ENCODE measurements at places on chromosomes 13 and 19. TPM values are rescaled to one million over a fixed set of nuclear protein-coding genes. Genes with fewer than 3 reads are reported as not detected.

- H3K4me1 ChIP-seq, result peaks cover 23% of the 10 kb centered on the region
- no peaks in the 10 kb centered on the region for H3K27me3 ChIP-seq
- H3K27ac ChIP-seq, result peak overlapping the region; percentile 83
- H3K4me3 ChIP-seq, result peak overlapping the region; percentile 46
- no peaks in the 10 kb centered on the region for H3K36me3 ChIP-seq
- no peak for DNase-seq
Observed at GRCh38 chr13:74325106-74325505, 190.9 kb upstream of the KLF12 start.

DNA sequence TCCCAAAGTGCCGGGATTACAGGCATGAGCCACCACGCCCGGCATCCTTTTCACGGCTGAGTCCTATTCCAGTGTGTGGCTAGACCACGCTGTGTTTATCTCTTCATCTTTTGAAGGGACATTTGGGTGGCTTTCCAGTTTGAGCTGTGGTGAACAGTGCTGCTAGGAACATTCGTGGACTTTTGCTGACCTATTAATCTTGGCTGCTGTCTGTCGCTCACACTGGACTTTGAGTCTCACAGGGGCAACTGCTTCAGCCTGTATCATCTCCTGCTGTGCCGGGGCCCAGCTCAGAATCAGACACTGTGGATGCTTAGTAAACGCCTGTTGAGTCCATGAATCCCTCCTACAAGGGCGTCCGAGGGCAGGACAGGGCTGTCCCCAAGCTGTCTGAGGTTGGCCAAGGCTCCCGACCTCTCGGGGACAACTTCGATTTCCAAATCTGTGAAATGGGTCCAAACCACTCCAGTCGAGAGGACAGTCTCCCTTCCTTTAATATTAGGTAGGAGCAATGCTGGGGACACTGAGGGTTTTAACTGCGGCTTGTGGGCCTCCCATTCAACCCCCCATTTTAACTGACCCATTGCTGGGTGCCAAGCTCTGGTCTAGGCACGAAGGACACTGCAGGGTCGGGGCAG is 48.4 kb downstream of the SMIM24 start:
- no peak for DNase-seq
- H3K4me3 ChIP-seq, result no peak overlapping the region
- peaks cover 12% of the 10 kb centered on the region for H3K36me3 ChIP-seq

SMIM44 gene
- not detected for total RNA-seq

DNA sequence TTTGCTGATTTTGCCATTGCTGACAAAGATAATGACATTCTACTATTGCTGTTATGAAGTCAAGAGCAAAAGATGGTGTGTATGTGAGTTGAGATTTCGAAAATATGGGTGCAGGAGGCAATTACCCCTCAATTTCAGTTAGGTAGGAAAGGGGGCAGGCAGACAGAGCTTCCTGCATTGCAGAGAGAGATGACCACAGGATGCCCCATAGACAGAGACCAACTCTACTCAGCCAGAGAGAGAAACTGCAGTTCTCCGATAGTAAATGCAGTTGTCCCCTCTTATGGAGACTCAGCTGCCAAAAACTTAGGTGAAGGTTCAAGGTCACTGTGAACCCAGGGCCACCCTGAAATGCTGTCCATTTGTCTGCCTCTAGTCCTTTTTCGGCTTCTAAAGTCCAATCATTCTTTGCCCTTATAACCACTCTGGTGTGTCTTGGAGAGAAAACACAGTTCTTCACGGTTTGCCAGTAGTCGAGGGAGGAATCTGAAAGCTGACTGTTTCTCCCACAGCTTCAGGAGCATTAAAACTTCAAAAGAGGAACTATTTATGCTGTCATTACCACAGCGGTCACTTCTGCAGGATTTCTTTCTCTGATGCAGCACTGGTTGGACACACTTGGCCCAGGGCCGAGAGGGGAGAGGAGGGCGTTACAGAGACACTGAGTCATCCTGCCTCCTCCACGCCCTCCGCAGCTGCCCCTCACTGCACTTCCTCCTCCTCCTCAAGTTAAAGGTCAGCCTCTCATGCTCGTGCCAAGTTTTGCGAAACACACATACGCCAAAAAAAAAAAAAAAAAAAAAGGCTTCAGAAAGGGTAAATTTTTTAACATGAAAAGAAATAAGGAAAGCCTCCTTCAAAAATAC is 264.3 kb downstream of the FOXO1 start:
- peak overlapping the region; percentile 89 for H3K27ac ChIP-seq
- peak; percentile 89 for DNase-seq
- H3K36me3 ChIP-seq, result no peaks in the 10 kb centered on the region
- peaks cover 35% of the 10 kb centered on the region for H3K4me1 ChIP-seq
- H3K4me3 ChIP-seq, result peak overlapping the region; percentile 56

DNA sequence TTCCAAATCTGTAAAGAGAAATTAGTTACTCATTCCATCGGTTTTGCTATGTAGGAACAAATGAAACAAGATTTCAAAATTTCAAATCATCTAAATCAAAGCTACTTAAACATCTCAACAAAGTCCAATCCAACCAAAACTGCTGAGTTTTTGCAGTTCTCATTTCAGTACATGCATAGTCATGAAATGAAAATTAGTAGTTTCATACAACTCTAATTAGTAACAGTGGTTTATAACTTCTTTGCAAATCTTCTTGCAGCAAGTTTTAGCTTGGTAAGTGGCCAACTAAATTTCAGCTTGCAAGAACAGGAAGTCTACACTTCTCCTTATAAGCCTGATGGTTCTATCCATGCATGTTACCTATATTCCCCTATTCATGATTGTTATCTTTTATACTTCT is 75.6 kb downstream of the SPRY2 start:
- H3K4me3 ChIP-seq, result no peak overlapping the region
- H3K27ac ChIP-seq, result no peak overlapping the region
- no peaks in the 10 kb centered on the region for H3K4me1 ChIP-seq
- no peak for DNase-seq

- no peak overlapping the region for H3K27ac ChIP-seq
- no peak overlapping the region for H3K4me3 ChIP-seq
- peaks cover 7% of the 10 kb centered on the region for H3K36me3 ChIP-seq
- H3K27me3 ChIP-seq, result no peaks in the 10 kb centered on the region
- no peak for DNase-seq
- peaks cover 4% of the 10 kb centered on the region for H3K4me1 ChIP-seq
Observed at GRCh38 chr19:11984986-11985385, 20.1 kb downstream of the ZNF763 start.

DNA sequence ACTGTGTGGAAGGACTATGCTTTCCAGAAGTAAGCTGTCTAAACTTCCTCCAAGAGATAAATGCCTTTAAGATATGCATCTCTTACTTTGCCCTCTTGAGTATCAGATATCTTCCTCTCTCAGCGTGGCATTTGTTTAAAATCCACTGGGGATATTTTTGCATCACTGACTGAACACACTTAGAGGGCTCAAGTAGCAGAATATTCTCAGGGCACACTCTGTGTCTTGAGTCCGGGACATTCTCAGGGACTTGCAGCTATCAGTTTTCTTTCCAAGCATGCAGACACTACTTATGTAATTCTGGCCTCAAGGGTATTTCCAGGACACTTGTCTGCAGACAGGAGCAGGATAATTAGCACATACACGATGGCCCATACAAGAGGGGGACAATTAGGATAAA is 84.7 kb downstream of the ERCC5 start:
- peaks cover 17% of the 10 kb centered on the region for H3K4me1 ChIP-seq
- H3K4me3 ChIP-seq, result no peak overlapping the region
- no peak for DNase-seq
- H3K36me3 ChIP-seq, result no peaks in the 10 kb centered on the region
- peaks cover 10% of the 10 kb centered on the region for H3K27me3 ChIP-seq

DNA sequence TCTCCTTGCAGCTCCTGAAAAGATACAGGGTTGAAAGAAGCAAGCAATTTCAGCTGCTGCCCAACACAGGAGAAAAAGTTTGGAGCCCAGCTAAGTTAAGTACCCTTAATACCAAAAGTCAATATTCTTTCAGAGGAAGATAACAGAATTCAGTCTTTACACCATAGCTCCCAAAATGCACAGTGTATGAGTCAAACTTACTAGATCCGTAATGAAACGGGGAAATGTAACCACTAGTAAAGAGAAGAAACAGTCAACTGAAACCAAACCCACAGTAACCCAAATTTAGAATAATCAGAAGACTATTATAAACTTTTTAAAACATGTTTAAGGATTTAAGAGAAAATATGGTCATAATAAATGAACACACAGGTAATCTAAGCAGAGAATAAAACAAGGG is 45.2 kb downstream of the SUCLA2 start:
- no peaks in the 10 kb centered on the region for H3K27me3 ChIP-seq
- H3K4me3 ChIP-seq, result no peak overlapping the region
- H3K27ac ChIP-seq, result no peak overlapping the region
- H3K36me3 ChIP-seq, result peaks cover 78% of the 10 kb centered on the region
- no peaks in the 10 kb centered on the region for H3K4me1 ChIP-seq
- no peak for DNase-seq

CAPN12 gene
- total RNA-seq, result not detected

GRCh38 chr19:13060233-13060963 is 42.3 kb downstream of the LYL1 start:
- peak overlapping the region; percentile 52 for H3K27ac ChIP-seq
- DNase-seq, result no peak
- no peaks in the 10 kb centered on the region for H3K27me3 ChIP-seq
- H3K4me3 ChIP-seq, result no peak overlapping the region
- no peaks in the 10 kb centered on the region for H3K36me3 ChIP-seq

DNA sequence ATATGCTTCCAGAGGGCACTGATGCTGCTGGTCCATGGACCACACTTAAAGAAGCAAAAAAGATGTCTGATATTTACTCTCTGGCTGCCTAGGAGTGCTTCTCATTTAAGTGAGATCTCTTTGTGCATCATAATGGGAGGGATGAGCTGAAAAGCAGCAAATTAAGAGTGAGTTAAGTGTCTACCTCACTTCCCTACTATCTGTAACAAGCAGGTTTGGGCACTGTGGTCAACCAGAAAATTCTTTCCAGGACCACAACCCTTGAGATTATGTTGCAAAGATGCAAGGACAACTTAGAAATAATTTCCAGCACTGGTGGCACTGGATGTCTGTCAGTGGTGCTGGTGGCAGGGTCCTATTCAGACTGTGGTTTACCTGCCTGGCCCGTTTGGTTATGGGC is 52.1 kb upstream of the USPL1 start:
- peaks cover 15% of the 10 kb centered on the region for H3K4me1 ChIP-seq
- no peak overlapping the region for H3K27ac ChIP-seq
- H3K27me3 ChIP-seq, result no peaks in the 10 kb centered on the region
- H3K36me3 ChIP-seq, result no peaks in the 10 kb centered on the region
- H3K4me3 ChIP-seq, result no peak overlapping the region
- DNase-seq, result no peak

GRCh38 chr13:82698941-82699340 is 1183.3 kb downstream of the SLITRK1 start:
- H3K27me3 ChIP-seq, result no peaks in the 10 kb centered on the region
- no peak overlapping the region for H3K27ac ChIP-seq
- no peaks in the 10 kb centered on the region for H3K4me1 ChIP-seq
- no peaks in the 10 kb centered on the region for H3K36me3 ChIP-seq

LRRC8E gene
- 3.3 TPM for total RNA-seq

DNA sequence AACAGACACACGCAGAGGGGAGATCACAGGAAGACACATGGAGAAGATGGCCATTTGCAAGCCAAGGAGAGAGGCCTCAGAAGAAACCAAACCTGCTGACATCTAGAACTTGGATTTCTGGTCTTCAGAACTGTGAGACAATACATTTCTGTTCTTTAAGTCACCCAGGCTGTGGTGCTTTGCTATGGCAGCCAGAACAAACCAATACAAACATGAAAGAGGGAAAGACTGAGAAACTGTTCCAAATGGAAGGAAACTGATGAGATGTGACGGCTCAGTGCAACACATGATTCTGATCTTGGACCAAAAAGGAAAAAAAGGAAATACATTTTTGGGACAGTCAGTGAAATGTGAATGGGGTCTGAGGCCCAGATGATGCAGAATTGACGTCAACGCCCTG is 30.2 kb upstream of the SACS start:
- no peaks in the 10 kb centered on the region for H3K36me3 ChIP-seq
- no peak overlapping the region for H3K4me3 ChIP-seq
- DNase-seq, result no peak
- H3K4me1 ChIP-seq, result peaks cover 18% of the 10 kb centered on the region

BEST2 gene
- total RNA-seq, result not detected

- no peak for DNase-seq
- no peak overlapping the region for H3K4me3 ChIP-seq
- H3K27me3 ChIP-seq, result no peaks in the 10 kb centered on the region
- peaks cover 1% of the 10 kb centered on the region for H3K36me3 ChIP-seq
Observed at GRCh38 chr13:105937451-105937850, 598.0 kb downstream of the EFNB2 start.

GRCh38 chr19:588093-588740 is 1.5 kb upstream of the HCN2 start:
- peak; percentile 98 for DNase-seq
- no peaks in the 10 kb centered on the region for H3K36me3 ChIP-seq
- H3K4me3 ChIP-seq, result peak overlapping the region; percentile 52
- H3K4me1 ChIP-seq, result peaks cover 36% of the 10 kb centered on the region
- H3K27ac ChIP-seq, result peak overlapping the region; percentile 50
- peaks cover 4% of the 10 kb centered on the region for H3K27me3 ChIP-seq

DNA sequence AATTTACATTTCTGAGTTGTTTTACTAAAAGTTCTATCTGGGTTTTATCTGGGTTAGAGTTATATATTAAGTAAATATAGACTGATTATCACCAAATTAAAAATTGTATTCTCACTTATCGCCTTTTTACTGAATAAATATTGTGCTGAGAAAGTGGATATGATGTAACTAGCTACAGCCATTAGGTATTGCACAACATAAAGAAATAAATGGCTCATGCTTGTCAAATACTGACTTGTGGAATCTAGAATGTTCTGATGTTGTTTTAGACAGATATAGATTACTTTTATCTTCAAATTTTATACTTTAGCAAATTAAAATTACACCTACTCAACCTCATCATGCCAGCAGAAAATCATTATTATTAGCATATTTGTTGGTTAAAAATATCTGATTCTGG is 1277.1 kb upstream of the MIR17HG start:
- no peaks in the 10 kb centered on the region for H3K4me1 ChIP-seq
- H3K27me3 ChIP-seq, result no peaks in the 10 kb centered on the region
- no peak overlapping the region for H3K27ac ChIP-seq
- no peak for DNase-seq
- H3K36me3 ChIP-seq, result no peaks in the 10 kb centered on the region

CRLF1 gene
- 17.0 TPM for total RNA-seq

DNA sequence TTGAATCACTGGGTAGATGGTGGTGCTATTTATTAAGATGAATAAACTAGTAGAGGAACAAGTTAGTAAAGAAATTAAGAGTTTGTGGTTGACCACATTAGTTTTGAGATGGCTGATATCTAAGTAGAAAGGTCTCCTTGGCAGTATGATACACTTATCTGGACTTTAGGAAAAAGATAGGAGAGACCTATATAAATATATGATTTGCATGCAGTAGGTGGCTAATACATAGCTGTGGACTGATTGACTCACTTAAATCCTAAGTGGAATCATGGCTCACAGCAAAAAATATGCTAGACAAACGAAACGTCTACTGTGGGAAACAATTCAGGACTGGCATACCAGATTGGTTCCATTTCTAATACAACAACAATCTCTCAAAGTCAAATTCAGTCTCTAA is 92.0 kb downstream of the CAB39L start:
- H3K27ac ChIP-seq, result peak overlapping the region; percentile 0
- H3K4me1 ChIP-seq, result peaks cover 32% of the 10 kb centered on the region
- no peak overlapping the region for H3K4me3 ChIP-seq
- peaks cover 2% of the 10 kb centered on the region for H3K36me3 ChIP-seq

All from osteocyte (in vitro differentiated cells).